BJ (cell line): ENCODE measurements at places on chromosomes 4 and X. TPM values are rescaled to one million over a fixed set of nuclear protein-coding genes. Genes with fewer than 3 reads are reported as not detected.
A peak's percentile ranks its signal among the peaks of the same experiment; 100 is the strongest.

The PUDP gene
- polyA plus RNA-seq = 17.1 and 17.2 TPM in 2 replicates

The F11 gene
- not detected in 2 replicates for polyA plus RNA-seq

The SLC34A2 gene
- 0.02 TPM in 1 of 2 replicates, not detected in the other for polyA plus RNA-seq

The HPSE gene
- polyA plus RNA-seq = 0.71 and 1.1 TPM in 2 replicates

The MAGED4B gene
- polyA plus RNA-seq = 26.9 and 44.9 TPM in 2 replicates

The REELD1 gene
- not detected in 2 replicates for polyA plus RNA-seq

The GRID2 gene
- not detected in 2 replicates for polyA plus RNA-seq

The LONRF3 gene
- not detected in 2 replicates for polyA plus RNA-seq

The CYBB gene
- polyA plus RNA-seq = not detected in 2 replicates

The DDX53 gene
- not detected in 2 replicates for polyA plus RNA-seq

The IQCM gene
- polyA plus RNA-seq = 0.10 TPM in 1 of 2 replicates, not detected in the other

The HSFX2 gene
- 0.25 and 0.29 TPM in 2 replicates for polyA plus RNA-seq

- no peak for DNase-seq
Measured at GRCh38 chr4:41257257-41257901, 651 bp downstream of the UCHL1 start.

- no peak for DNase-seq
Measured at GRCh38 chr4:85747882-85748491, 273.0 kb downstream of the ARHGAP24 start.

DNA sequence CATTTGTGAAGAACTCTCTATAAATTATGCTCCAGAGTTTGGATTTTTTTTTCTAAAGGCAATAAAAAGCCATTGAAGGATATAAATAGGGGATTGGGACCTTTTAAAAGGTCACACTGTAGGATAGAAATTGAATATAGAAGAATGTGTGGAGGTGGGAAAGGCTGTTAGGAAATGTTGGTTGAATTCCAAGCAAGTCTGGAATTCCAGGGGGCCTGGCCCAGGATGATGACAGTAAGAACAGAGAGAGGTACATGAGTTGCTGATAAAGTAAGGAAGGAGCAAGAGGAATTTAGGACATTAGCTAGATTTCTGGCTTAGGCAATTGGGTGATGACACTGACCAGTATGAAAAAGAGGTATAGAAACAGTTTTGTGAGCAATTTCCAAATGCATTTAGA lies 95.4 kb upstream of the USP38 start:
- DNase-seq = no peak

DNA sequence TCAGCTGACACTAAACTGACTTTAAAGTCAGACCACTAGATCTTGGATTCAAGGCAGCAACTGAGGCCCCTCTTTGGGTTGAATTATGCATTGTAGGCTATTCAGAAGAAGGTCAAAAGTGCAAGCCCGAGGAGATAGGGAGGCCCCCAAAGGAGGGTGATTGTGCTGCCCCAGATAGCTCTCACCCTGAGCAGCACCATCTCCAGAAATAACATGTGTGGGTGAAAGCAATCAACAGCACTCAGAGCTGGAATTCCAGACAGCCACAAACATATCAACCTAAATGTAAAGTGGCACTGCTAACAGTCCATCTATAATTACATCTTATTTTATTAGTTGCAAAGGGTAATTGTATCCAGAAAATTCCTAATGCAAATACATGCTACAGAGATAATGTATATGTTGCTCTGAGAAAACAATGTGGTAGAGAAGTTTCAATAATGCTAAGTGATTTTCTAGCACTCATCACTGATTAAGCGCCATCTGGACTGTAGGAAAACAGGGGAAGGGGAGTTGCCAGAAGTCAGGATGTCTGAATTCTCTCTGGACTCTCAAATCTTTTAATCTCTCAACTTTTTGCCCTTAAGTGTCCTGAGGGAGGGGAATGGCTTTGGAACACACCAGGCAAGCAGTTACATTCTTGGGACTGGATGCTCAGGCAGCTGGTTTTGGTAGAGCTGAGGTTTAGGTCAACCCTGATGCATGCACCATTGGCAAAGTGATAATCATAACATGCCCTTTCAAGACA lies 61.8 kb upstream of the SFRP2 start:
- no peak for DNase-seq

DNA sequence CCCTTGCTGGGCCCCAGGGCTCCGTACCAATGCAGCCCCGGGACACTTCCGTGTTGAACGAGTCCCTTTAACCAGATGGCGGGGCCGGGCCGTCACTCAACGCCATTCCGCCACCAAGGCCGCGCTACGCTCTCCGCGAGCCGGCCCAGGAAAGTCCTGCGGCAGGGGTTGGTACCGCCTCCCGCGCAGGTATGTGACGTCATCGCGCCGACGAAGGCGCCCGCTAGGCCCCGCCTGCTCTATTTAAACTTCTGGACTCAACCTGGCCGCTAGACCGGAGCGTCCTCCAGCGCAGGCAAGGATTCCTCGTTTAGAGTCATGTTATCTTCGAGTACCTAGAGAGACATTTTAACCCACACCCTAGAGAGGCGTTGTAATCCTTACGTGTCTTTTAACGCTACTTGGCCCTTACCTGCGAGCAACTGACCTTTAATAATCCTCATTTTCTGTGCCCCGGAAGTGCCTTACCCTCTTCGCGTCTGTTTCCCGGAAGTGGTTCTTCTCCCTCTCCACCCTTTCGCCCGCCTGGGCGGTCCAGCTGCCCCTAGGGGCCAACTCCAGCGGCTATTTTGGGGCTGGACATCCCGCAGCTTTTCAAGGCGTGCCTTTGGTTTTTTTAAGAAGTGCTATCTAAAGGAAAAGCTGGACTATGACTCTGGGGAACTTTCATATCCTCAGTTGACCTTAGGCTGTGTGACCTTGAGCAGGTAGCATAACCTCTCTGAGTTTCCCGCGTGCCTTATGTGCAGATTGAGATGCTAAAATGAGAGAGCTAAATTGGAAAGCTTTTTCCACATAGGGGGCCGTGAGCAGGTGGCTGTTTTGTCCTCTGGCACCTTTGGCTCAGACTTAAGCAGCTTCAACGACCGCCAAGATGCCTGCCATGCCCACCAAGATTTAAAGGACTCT lies at the start of gene PNPLA4:
Gene PNPLA4 (minus strand): TSS at position 155 of the 909 bp plus-strand sequence. CDS start 1,294 bp downstream, outside the sequence.
- DNase-seq = peak; percentile 0

GRCh38 chrX:72340626-72341025 lies 34.9 kb upstream of the CITED1 start:
- DNase-seq = no peak

DNA sequence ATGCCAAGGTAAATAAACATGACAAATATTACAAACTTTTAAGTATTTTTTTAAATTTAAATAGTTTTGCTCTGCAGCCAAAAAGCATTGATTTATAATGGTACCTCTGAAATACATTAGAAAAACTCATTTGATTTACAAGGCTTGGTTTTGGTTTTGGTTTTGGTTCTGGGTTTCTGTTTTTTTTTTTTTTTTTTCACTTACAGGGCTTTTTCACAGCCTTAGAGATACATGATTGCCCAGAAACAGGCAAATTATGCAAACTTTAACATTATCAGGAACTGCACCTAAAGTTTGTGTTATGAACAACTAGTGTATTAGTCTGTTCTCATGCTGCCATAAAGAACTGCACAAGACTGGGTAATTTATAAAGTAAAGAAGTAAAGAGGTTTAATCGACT lies 196.4 kb upstream of the DDX53 start:
- DNase-seq = no peak

GRCh38 chrX:15675490-15675921 lies 10.9 kb upstream of the CLTRN start:
- DNase-seq = no peak

GRCh38 chr4:174523025-174523693 lies 871 bp upstream of the HPGD start:
- no peak for DNase-seq

DNA sequence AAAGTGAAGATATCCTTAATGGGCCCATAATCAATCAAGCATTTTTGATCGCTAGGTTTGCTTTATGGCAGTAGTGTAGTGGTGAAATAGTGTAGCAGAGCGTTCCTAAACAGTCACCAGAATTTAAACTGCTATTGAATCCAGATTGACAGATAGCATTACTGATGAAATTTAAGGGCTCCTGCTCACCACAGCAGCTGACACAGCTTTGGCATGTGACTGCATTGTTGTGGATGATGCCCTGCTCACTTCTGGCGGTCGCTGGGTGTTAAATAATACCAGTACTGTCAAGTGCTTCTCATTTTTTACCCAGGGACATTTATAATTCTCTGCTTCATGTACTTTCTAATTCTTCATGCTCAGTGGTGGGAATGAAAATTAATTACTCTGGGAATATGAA lies 102.0 kb upstream of the ARHGAP24 start:
- no peak for DNase-seq

GRCh38 chr4:1074077-1074476 lies 39.3 kb downstream of the RNF212 start:
- DNase-seq = no peak

GRCh38 chr4:84639145-84639544 lies 56.2 kb downstream of the CDS1 start:
- DNase-seq = no peak

GRCh38 chrX:125544031-125544660 lies 224.5 kb downstream of the TEX13C start:
- DNase-seq = no peak

GRCh38 chr4:4696530-4696929 lies 154.7 kb upstream of the STX18 start:
- no peak for DNase-seq

- DNase-seq = no peak
Measured at GRCh38 chr4:84931961-84932360, 34.5 kb downstream of the WDFY3 start.

DNA sequence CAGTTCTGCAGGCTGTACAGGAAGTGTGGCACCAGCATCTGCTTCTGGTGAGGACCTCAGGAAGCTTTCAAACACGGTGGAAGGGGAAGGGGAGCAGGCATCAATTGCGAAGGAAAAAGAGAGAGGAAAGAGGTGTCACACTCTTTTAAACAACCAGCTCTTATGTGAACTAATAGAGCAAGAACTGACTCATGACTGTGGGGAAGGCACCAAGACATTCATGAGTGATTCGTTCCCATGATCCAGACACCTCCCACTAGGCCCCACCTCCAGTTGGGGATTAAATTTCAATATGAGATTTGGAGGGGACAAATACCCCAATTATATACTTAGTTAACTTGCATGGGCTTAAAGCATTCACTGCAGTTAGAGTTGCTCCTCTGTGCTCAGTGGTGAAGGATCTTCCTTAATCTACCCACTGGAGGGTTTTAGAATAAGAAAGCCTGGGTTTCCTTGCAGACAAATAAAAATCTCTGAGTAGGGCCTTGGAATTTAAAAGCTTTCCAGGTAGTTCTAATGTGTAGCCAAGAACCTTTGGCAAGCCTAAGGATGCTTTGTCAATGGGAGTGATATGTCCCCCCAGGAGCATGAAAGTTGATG lies 60.0 kb downstream of the SYNPO2 start:
- DNase-seq = no peak

- DNase-seq = no peak
Measured at GRCh38 chrX:9765737-9766097, at the start of gene GPR143. GPR143 (minus strand) TSS chrX:9765847; CDS start chrX:9765817, 30 bp downstream.

GRCh38 chr4:85409251-85409650 lies 65.7 kb upstream of the ARHGAP24 start:
- no peak for DNase-seq

DNA sequence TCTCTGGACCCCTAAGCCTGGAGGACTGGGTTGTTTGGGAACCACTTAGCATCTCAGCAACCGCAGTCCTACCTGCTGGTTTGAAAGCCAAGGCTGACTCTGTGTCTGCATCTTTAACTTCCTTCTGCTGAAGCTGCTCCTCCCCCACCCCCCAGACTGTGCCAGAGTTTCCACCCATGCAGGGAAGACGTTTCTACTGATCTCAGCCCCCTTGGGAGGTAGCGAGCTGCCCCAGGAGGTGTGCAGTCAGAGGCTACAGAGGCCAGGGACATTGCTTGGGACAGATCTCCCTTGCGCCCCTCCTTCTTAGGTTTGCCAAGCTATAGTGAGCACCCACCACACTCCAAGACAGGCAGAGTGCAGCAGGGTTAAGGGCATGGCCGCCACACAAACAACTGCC lies 4.7 kb upstream of the FATE1 start:
- no peak for DNase-seq

GRCh38 chrX:140439476-140439875 lies 65.4 kb downstream of the SOX3 start:
- no peak for DNase-seq

GRCh38 chr4:107937040-107937439 lies 5.7 kb downstream of the CYP2U1 start:
- no peak for DNase-seq

DNA sequence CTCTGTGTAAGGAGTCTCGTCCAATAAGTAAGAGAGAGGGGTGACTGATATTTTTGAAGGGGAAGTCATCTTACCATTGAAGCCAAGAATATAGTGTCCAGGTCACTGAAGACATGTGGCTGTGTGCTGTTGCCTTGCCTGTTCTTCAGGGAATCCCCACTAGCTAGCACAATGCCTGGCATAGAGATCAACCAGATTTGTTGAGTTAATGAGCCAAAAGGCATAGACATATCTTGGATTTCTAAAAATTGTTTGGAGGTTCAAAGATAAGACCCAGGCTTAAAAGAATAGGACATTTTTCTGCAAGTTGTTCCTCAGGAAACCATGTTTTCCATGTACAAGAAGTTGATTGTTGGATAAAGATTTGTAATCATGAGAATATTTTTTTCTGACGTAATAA lies 119.3 kb upstream of the DKK2 start:
- DNase-seq = no peak

- DNase-seq = no peak
Measured at GRCh38 chrX:65932173-65933084, 107.5 kb downstream of the VSIG4 start.
